Hair follicle dermal papilla cell (primary cell): ENCODE measurements at places on chromosomes 7 and 10. TPM values are rescaled to one million over a fixed set of nuclear protein-coding genes. Genes with fewer than 3 reads are reported as not detected.

Gene FOXI2
- total RNA-seq, result not detected in 2 replicates

Gene CNPY1
- total RNA-seq, result not detected in 2 replicates

Gene GRM8
- total RNA-seq, result not detected in 2 replicates

Gene TRIM50
- not detected in 2 replicates for total RNA-seq

Gene NEUROD6
- total RNA-seq, result not detected in 2 replicates

Gene PHTF2
- 30.0 and 30.2 TPM in 2 replicates for total RNA-seq

Gene TACC2
- total RNA-seq, result 7.0 and 9.7 TPM in 2 replicates

Gene PITX3
- not detected in 2 replicates for total RNA-seq

Gene CCL24
- total RNA-seq, result not detected in 2 replicates

Gene CFAP70
- 1.2 and 1.3 TPM in 2 replicates for total RNA-seq

Gene REPIN1
- 76.3 and 101 TPM in 2 replicates for total RNA-seq

Gene PNLIPRP1
- total RNA-seq, result not detected in 2 replicates

Gene KEL
- not detected in 2 replicates for total RNA-seq

Gene CLDN15
- 4.1 TPM in 2 replicates for total RNA-seq

Gene NEURL1
- 0.12 and 0.16 TPM in 2 replicates for total RNA-seq

Gene TCERG1L
- total RNA-seq, result not detected in 2 replicates

Gene CCDC6
- total RNA-seq, result 38.7 and 44.3 TPM in 2 replicates

Gene TWIST1
- total RNA-seq, result 302 and 322 TPM in 2 replicates

Gene NUTM2E
- total RNA-seq, result not detected in 2 replicates

Gene CH25H
- 48.0 and 83.4 TPM in 2 replicates for total RNA-seq

Gene RPS24
- 814 and 927 TPM in 2 replicates for total RNA-seq

Gene OR6B1
- not detected in 2 replicates for total RNA-seq

Gene SNX13
- 40.9 and 49.8 TPM in 2 replicates for total RNA-seq

Gene NPY
- total RNA-seq, result not detected in 2 replicates

Gene AKR1C4
- total RNA-seq, result not detected in 2 replicates

Gene ADARB2
- total RNA-seq, result not detected in 2 replicates

Gene FXYD4
- not detected in 2 replicates for total RNA-seq

Gene NRAP
- not detected in 2 replicates for total RNA-seq

Gene SLC18A3
- not detected in 2 replicates for total RNA-seq

Gene ALOX5
- not detected in 2 replicates for total RNA-seq

Gene DRGX
- total RNA-seq, result not detected in 2 replicates

Gene JCAD
- total RNA-seq, result 33.9 and 40.7 TPM in 2 replicates

Gene PDZD7
- total RNA-seq, result 1.5 and 2.1 TPM in 2 replicates

Gene WNT16
- 5.2 and 5.7 TPM in 2 replicates for total RNA-seq

Gene OPTN
- 104 and 111 TPM in 2 replicates for total RNA-seq

Gene TET1
- 9.2 and 14.3 TPM in 2 replicates for total RNA-seq

Gene PNLIP
- not detected in 2 replicates for total RNA-seq

Gene LRMDA
- total RNA-seq, result 1.5 and 2.9 TPM in 2 replicates

Gene ZRANB1
- 26.2 and 29.2 TPM in 2 replicates for total RNA-seq

Gene EXOC4
- 106 and 121 TPM in 2 replicates for total RNA-seq

Gene TMEM213
- total RNA-seq, result not detected in 2 replicates

Gene PODXL
- 2.4 TPM in 2 replicates for total RNA-seq

Gene CALHM3
- total RNA-seq, result not detected in 2 replicates

Gene FZD1
- 43.2 and 43.6 TPM in 2 replicates for total RNA-seq
